Pons (tissue), 1 donor: ENCODE measurements at places on chromosomes 13 and 19.

DNA sequence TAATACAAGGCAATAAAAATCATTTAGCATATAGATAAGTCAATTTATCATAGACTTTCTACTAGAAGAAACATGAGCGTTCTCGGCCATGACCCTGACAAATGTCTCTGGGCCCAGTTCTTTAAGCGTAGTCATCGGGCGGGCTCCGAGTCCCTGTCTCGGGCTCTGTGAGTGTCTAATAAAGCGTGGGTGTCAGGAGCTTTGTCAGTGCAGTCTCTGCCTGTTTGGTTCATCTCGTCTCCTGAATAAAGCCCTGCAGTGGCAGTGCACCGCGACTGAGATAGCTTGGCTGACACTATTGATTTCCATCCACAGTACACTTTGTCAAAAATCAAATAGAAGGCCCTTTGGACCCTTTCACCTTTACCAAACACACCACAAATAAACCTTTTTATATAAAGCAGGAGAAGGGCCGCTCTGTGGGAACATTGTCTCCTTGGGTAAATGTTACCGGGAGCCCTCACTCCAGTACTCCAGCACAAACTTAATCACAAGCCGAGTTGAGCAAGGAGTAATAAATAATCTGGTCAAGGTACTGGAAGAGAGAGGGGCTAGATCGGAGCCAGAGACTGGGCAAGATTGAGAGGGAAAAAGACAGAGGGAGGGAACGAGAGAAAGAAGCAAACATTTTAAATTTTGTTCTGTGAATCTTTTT, 368.2 kb upstream of the TSHZ3 start:
- no peak for DNase-seq

DNA sequence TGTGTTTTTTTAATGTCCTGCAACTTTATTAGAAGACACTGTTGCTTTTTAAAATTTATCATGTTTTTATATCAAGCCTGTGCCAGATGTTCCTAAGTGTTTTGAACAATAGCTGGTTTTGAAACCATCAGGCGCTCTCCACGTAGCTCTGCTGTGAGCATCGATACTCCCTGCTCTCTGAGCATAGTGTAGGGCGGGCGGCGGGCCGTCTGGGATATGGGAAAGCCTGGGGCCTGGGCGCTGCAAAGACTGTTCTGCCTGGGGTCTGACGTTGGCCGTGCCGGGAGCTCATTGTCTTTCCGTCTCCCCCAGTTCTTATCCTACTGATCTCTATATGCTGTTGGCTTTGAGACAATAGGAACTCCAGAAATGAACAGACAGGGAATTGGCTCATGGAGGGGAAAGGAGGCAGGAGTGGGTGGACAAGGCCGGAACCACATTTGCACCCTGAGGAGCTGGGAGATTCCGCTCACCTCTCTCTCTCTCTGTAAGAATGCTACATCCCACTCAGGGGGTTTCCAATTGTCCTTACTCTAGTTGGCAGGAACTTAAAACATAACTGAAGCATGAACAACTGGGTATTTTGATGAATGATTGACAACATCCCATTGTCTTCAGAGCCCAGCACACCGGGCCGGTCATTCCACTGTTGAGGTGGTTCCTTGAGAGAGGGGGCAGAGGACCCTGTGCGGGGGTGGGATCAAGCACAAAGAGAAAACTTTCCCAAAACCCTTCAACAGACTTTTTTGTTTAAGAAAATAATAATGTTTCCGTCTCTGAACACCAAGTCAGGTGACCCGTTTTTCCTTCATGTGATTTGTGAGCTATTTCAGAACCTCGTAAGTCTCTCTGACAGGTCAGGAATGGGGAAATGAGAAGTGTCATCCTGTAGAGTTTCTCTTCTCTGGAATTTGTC, 64.7 kb downstream of the COL4A2 start:
- peak; percentile 32 for DNase-seq

DNA sequence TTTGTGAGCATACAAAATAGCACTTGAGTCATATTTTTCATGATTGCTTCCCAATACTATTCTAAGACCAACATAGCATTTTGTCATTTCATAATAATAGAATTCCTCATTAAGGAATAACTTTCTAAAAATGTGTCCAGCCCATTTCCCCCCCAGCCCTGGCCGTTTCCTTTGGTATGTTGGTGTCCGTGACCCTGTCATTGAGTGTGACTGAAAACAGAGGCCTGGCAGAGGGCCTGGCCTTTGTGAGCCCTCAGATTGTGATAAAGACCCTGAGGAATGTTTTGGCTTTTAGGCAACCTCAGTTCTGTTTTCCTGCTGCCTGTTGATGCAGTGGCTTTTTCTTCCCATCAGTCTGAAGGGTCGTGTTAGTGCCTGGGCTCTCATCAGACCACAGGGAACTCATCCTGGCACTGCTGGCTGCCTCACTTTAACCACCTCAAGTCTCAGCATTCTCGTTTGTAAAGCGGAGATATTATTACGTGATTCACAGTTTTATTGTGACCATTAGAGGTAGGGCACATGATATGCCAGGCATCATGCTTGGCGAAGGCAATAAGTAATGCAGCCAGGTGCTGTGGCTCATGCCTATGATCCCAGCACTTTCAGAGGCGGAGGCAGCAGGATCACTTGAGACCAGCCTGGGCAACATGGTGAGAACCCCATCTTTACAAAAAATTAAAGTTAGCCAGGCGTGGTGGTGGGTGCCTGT, 13.8 kb downstream of the SPINT2 start:
- no peak for DNase-seq

DNA sequence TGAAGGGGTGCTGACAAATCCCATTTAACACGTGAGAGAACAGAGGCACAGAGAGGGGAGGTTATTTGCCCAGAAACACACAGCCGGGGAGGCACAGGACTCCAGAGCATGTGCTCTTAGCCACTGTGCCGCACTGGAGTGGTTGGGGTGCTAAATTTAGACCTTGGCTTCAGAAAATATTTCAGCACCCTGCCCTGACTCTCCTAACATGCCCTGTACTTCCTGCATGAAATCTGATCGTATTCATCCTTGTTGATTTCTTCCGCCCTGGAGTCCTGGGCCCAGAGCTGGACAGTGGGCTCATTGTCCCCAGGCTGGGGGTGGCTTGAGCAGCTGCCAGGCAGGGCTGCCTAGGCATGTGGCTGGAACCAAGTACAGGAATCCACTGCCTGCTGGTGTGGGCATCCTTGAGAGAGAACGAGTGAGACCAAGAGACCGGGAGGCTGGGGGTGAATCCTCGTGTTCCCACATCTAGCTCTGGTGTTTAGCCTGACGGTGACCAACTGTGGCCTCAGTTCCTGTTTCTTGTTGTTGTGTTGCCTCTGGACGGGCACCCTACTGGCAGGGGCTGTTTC, 5.3 kb downstream of the SLC27A1 start:
- peak; percentile 98 for DNase-seq

- no peak for DNase-seq
Observed at GRCh38 chr19:4498694-4499093, 19.6 kb downstream of the PLIN4 start.

GRCh38 chr19:42158926-42159325, 26.7 kb upstream of the POU2F2 start:
- DNase-seq: no peak

DNA sequence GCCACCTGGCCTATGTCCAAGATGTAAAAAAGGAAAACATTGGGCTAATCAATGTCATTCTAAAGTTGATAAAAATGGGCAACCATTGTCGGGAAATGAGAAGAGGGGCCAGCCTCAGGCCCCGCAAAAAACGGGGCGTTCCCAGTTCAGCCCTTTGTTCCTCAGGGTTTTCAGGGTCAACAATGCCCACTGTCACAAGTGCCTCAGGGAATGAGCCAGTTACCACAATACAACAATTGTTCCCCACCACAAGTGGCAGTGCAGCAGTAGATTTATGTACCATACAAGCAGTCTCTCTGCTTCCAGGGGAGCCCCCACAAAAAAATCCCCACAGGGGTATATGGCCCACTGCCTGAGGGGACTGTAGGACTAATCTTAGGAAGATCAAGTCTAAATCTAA, 112.5 kb downstream of the ZNF486 start:
- DNase-seq: peak; percentile 92

- no peak for DNase-seq
Observed at GRCh38 chr19:44567745-44568144, 38.3 kb upstream of the CEACAM20 start.

DNA sequence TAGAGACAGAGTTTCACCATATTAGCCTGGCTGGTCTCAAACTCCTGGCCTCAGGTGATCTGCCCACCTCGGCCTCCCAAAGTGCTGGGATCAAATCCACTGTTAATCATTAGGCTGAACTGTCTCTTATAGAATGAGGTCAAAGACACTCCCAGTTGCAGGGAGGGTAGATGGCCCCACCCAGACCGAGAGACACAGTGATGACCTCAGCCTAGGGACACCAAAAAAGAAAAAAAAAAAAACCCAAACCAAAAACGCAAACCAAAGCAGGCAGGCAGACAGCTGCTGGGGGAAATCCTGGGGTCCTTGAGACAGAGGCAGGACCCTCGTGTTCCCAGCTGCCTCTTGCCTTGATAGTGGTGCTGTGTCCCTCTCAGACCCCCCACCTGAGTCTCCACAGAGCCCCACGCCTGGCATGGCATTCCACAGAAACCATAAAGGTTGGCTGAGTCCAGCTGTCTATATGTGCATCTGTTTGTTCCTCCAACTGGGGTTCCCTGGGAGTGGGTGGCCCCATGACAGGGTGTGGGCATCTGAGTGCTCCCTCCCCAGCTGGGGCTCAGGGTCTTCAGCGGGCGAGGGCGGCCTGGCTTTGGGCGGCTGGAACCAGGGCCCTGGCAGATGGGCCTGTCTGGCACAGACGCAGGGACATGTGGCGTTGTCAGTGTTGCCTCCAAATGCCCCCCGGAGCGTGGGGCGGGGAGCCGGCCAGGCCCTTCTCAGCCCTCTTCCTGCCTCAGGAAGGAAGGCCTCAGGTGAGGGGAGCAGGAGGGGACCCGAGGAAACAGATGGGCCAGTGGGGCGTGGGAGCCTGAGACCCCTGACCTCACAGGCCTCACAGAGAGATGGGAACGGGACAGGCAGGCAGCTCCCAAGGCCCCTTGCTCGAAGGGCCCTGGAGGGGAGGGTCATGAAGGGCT, 5.2 kb downstream of the DAND5 start:
- no peak for DNase-seq

DNA sequence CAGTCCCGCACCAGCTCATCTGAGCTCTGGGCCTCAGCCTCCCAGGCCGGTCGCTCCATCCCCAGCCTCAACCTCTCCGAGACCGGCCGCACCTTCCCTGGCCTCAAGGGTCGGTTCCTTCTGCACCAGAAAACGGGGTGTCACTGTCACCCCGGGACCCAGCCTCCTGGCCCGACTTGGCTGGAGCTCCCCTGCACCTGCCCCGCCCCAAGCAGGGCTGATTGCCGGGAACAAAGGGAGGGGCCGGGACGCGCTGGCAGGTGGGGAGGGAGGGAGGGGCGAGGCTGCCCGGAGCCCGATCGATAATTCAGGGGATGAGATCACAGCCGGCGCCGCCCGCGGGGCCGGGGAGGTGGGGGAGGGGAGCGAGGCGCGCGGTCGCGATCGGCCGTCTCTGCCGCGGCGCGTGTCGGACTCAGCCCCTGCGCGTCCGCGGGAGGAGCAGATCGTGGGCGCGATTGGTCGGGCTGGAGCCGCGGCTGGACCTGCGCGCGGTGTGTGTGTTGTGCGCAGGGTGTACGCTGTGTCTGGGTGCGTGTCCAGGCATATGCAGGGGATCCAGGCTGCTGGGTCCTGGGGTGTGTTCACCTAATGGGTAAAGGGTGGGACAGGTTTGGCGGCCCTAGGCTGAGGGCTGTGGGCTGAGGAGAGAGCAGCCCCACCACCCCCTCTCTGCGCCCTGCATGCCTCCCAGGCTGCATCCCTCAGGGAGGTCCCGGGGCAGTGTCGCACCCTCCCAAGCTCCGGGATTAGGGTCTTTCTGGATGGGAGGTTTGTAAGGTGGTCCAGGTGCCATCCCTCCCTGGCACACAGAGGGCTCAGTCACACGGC, 1.1 kb upstream of the SHC2 start:
- no peak for DNase-seq

DNA sequence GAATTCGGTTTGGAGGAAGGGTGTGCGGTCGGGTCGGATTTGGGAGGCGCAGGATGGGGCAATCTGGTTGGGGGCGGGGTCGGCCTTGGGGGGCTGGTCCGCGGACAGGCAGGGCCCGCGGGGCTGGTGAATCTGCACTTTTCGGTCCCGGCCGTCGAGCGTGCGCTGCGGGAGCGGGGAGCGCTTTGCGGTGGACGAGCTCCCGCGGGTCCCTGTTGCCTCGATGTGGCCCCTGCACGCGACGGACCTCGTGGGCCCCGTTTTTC, 11.9 kb downstream of the PEAK3 start:
- DNase-seq: no peak

- no peak for DNase-seq
Observed at GRCh38 chr13:29164116-29164515, 344.0 kb downstream of the MTUS2 start.

- DNase-seq: no peak
Observed at GRCh38 chr13:82772816-82773215, 1109.5 kb downstream of the SLITRK1 start.

DNA sequence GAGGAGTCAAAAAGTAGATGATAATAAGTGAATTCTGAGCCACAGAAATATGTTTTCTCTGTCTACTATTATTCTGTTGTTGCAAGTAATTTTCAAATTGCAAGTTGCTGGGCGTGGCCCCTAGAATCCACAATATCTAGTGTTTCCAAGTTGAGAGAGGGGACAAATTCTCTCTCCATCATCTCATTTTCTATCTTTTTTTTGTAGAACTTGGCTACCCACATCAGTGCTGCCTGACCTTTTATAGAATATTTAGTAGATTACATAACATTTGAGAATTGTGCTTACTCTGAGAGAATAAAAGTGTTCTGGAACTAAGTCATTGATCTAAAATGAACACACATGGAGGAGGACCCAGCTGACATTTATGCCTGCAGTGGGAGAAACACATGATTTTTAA, 110.9 kb upstream of the CSNK1A1L start:
- DNase-seq: no peak

- no peak for DNase-seq
Observed at GRCh38 chr13:108734676-108735075, 105.3 kb downstream of the MYO16 start.

- no peak for DNase-seq
Observed at GRCh38 chr13:43883631-43884030, 3.9 kb downstream of the LACC1 start.

DNA sequence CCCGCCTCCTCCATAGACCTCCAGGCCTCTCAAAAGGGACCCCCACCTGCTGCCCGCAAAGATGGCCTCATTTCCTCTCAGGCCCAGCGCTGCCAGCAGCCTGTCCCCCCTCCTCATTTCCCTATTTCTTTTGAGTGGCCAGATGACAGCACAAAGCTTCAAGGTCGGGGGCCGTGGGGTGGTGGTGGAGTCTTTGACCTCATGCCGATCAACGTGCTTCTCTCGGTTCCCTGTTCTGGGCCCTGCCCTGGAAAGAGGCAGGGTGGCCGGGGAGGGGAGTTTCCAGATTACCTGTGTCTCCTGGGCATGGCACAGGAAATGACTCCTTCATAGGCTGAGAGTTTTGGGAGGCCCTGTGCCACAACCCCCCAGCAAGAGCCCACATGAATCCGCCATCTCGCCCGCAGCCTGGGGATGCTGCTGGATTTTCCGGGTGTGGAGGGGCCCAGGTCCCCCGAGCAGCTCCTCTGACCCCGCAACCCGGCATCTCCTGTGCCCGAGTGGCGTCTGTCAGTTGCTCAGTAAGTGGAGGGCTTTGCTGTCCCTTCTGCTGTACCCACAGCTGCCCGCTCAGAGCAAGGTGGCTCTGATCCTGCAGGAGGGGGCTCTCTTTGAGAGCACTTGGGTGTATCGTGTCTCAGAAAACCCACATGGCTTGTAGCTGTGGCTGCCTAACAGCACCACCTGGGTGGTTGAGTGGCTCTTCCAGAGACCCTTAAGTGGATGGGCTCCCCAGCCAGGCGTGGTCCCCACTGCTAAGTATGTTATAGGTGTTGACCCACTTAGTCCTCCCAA, 139.4 kb downstream of the SIPA1L3 start:
- DNase-seq: no peak
